ENCODE measurements at places on chromosomes 7 and 10.

DNA sequence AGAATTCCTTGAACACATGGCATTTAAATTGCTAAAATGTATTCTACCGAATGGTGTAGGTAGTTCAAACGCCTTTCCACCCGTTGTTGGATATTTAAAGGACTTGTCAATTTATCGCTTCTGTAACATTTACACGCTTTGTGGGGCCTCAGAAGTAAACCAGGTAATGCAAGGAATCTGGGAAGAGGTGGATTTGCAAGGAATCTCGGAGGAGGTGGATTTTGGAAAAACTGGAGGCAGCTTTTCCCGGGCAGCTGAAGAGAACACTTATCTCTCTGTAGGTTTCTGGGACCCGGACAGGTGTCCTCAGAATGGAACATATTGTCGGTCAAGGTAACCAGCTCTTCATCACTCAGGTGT lies 592 bp upstream of the MAPK8 start:
- DNase-seq = no peak

GRCh38 chr10:109880886-109881768 lies 42.2 kb downstream of the XPNPEP1 start:
- no peak for DNase-seq

- no peak for DNase-seq
Measured at GRCh38 chr7:5754981-5755599, 26.4 kb downstream of the RNF216 start.

GRCh38 chr7:66929935-66930334 lies 8.9 kb downstream of the TMEM248 start:
- no peak for DNase-seq

GRCh38 chr10:593901-594457 lies 95.5 kb downstream of the DIP2C start:
- DNase-seq = no peak

- DNase-seq = no peak
Measured at GRCh38 chr7:157610671-157611295, 274.0 kb downstream of the DNAJB6 start.

Measured in PC-9 (cell line).